ENCODE measurements at places on chromosomes 3 and 15. TPM values are rescaled to one million over a fixed set of nuclear protein-coding genes. Genes with fewer than 3 reads are reported as not detected.

The TPRG1 gene
- total RNA-seq: 19.8 TPM

The FETUB gene
- total RNA-seq: not detected

The GATA2 gene
- 39.5 TPM for total RNA-seq

The PPM1M gene
- total RNA-seq: 26.7 TPM

The RCCD1 gene
- total RNA-seq: 12.3 TPM

The INSYN1 gene
- total RNA-seq: 4.8 TPM

The NEIL1 gene
- total RNA-seq: 15.4 TPM

The BCL2A1 gene
- total RNA-seq: 7.8 TPM

DNA sequence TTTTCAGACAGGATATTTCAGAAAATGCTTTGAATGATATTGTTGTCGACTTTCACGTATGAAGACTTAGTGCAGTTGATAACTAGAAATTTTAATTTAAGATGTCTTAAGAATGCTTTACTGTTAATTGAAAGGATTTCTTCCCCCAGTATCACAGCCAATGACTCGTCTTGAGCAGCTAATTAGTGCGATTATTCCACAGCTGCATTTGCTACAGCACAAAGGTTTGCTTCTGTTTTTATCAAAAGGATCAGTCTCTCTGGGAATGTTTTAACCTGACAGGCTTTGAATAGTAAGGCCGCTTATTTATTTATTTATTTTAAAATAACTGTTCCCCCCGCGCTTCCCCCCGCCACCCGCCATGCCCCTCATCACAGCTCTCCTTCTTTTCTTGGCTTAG, 123.5 kb upstream of the SAMMSON start:
- DNase-seq: no peak

DNA sequence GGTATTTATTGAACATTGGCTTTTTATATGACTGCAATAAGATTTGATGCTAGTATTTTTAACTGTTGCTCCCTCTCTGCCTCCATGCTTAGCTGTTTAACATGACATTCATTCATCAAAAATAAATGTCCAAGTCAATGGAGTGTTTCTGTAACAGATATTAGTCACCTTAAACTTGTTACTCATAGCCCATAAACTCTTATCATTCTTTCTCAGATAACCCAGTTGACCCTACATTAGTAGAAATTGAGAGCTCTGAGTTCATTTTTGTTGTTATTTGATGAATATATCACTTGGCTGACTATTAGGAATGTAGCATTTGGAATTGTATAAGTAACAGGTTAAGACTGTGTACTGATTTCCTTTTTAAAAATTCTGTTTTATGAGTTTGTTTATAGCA, 201.1 kb downstream of the UBE2E2 start:
- DNase-seq: no peak

DNA sequence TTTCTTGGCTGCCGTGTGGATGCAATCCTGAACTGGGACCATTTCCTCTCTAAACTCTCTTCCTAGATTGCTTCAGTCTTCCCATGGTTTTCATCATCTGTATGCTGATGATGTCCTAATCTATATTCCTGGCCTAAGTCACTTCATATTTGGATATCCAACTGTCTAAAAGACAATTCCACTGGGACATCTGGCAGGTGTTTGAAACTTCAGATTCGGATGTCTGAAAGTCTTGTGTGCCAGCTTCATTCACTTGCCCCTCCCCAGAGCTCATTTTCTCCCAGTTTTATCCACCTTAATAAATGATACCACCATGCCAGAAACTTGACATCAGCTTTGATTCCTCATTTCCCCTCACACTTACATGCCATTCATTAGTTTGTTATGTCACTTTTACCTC, 134.9 kb upstream of the PTX3 start:
- DNase-seq: no peak

GRCh38 chr3:39814007-39814406, 4.6 kb downstream of the MYRIP start:
- no peak for DNase-seq

DNA sequence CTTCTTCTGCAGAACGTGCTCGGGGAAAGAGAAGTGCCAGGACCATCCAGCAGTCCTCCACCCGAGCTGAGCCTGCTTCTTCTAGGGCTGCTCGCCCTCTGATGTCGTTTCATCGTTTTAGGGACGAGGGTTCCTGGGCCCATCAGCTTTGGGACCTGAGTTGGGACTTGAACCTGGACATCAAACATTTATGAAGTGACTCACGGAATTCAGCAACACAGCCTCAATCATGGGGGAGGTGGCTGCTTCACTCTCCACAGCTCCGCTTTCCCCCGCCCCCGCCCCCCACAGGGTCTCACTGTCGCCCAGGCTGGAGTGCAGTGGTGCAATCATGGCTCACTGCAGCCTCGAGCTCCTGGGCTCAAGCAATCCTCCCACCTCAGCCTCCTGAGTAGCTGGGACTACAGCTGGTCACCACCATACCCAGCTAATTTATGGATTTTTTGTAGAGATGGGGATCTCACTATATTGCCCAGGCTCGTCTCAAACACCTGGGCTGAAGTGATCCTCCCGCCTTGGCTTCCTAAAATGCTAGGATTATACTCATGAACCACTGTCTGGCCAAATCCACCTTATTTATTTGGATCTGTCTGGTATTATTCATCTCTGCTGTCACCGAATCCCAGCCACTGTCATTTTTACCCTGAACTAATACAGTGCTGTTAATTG, 725 bp upstream of the SCAMP2 start:
- no peak for DNase-seq

DNA sequence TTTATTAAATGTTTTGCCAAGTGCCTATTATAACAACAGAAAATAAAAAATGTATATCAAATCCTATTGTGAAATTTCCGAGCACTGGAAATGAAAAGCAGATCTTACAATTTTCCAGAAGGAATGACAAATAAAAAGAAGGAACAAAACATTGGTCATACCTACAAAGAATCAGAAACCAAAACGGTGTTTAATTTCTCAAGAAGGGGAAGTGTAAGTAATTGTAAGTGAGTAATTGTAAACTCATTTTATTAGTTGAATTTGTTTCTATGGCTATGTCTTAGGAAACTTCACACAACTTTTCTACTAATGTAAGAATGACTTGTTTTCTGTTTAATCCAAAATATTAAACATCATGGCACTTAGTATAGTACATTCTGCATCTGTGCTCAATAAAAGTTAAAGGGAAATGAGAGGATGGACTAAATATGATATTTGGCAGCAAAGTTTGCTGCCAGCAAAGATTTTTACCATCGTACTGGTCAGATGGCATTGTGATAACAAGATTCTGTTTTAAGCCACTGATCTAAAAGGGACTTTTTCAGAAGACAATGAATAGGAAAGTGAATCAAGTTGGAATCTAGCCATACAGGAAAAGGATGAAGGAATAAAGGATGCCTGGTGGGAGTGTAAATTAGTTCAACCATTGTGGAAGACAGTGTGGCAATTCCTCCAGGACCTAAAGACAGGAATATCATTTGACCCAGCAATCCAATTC, 232.4 kb downstream of the NFKBIZ start:
- DNase-seq: no peak

GRCh38 chr3:52283306-52283705, 4.3 kb upstream of the GLYCTK start:
- no peak for DNase-seq

GRCh38 chr3:57826245-57826951, 70.3 kb downstream of the SLMAP start:
- no peak for DNase-seq

DNA sequence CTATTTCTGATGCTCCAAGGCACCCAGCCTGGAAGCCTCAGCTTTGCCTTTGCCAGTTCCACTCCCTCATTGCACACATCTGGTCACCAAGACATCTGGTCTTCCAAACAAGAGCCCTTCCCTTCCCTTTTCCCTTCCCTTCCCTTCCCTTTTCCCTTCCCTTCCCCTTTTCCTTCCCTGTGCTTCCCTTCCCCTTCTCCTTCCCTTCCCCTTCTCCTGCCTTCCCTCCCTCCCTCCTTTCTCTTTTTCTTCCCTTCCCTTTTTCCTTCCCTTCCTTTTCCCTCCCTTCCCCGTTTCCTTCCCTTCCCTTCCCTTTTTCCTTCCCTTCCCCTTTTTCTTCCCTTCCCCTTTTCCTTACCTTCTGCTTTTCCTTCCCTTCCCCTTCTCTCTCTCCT, 2.4 kb upstream of the CGNL1 start:
- DNase-seq: no peak

DNA sequence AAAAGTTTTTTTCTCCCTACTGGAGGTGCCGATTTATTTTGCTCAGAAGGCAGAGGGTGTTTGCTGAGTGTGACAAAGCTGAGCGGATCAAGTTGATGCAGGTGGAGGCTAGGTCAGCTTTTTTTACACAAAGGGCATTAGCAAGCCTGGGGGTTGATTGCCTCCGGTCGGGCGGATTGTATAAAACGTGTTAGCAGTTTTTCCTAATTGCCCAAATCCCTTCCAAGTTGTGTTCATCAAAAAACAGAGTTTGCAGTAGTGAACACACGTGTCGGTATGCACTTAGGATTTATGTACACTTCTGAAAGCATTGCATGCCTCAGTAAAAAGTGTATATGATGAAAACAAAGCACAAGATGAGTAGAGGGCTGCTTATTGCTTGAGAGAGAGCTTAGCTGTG, 2.6 kb downstream of the GPR160 start:
- DNase-seq: no peak

- no peak for DNase-seq
Measured at GRCh38 chr15:25739687-25740121, 123.4 kb downstream of the ATP10A start.

GRCh38 chr15:33894193-33894592, 74.1 kb upstream of the CHRM5 start:
- no peak for DNase-seq

GRCh38 chr15:77511869-77512268, 91.2 kb downstream of the HMG20A start:
- no peak for DNase-seq

DNA sequence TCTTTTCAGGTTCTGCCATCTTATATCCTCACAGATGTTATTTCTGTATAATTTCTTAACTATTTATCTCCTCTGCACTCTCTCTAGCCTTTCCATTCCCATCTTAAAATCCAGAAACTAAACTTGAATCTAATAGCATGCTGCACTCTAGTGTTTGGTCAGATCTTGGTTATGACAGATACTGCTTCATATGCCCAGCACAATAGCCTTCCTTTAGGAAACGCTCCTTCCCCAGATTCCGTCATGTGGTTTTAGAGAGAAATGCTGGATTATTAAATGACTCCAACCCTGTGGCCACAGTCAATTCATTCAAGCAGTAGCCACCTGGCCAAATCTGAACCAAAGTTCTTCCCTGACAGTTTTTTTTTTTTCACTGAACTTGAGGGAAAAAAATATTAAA, 19.4 kb downstream of the RASGRP1 start:
- DNase-seq: no peak

- DNase-seq: no peak
Measured at GRCh38 chr15:97867870-97868269, 92.6 kb upstream of the ARRDC4 start.

- no peak for DNase-seq
Measured at GRCh38 chr3:45067941-45068340, 41.8 kb downstream of the CLEC3B start.

DNA sequence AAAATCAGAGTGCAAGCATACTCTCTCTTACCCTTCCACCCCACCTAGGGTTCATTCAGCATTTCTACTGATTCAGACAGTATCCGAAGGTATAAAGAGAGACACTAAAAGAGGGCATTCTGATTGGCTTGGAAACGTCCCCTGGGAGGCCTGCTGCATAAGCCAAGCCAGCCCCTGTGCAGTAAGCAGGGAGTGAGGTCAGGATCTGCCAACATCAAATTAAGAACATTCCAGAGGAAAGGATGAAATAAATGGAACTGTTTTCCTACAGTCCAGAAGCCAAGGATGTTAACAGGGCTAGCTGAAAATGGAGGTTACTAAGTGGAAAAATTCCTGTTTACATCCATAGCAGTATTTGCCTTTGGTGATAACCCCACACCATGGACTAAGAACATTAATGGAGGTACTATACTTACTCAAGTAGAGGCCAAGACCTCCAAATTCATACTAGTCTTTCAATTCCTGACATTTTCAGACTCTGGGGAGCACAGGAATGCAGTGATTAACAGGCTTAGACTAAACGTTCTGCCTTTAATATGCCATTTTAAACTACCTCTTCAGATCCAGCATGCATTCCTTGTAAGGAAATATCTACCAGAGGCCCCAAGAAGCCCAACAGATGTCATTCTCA, 34.5 kb downstream of the NPTN start:
- DNase-seq: no peak

DNA sequence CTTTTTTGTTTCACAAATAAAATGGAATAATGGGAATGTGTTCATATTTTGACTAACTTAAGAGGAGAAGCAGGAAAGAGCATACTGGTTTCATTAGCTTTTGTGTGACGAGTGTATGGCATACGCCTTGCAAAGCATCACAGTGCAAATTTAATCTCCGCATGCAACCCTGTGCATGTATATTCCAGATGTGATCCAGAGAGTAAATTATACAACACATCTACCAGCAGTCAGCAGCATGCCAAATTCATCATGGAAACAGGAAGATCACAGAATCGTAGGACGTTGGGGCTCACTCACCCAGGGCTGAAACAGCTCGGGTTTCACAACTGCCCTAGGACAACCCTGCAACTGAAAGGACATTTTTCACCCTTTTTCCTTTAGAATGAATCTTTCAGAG, 53.4 kb downstream of the ADAMTS9 start:
- no peak for DNase-seq

GRCh38 chr3:195815169-195815771, 3.5 kb upstream of the MUC4 start:
- no peak for DNase-seq

DNA sequence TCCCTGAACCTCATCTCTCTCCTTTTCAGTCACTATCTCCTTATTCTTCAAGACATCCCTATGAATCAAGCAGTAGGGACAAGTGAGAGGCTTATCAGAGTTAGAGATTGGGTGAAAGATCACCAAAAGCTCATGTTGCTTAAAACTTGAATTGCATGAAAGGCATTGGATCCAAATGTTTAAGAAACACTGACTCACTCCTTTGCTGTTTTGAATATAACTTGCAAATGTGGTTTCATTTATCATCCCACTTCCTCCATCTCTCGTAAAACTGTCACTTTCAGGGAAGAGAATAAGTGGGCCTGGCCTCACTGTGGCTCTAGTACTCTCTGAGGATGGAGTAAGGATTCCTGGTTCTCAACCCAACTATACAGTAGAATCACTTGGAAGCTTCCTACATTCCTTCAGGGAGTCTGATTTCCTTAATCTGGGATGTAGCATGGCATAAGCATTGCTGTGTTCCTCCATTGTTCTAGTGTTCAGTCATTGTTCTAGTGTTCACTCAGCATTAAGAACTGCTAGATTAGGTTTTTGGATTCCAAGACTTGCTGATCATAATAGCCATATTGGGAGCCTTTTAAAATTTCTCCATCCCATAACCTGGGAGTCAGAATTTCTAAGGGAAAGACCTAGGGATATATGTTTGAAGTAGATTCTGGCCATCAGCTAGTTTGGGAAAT, 171.8 kb downstream of the TMEM108 start:
- DNase-seq: no peak

GRCh38 chr15:84649706-84650105, 4.4 kb downstream of the WDR73 start:
- DNase-seq: no peak

- DNase-seq: peak; percentile 82
Measured at GRCh38 chr15:24956111-24956838, 1.5 kb downstream of the SNRPN start.
